Frontal cortex (tissue), 4 donors: ENCODE measurements at places on chromosomes 11 and 22.
A peak's percentile ranks its signal among the peaks of the same experiment; 100 is the strongest.

- DNase-seq: no peak
These were observed 61.9 kb downstream of the C11orf58 start for GRCh38 chr11:16800382-16800781.

DNA sequence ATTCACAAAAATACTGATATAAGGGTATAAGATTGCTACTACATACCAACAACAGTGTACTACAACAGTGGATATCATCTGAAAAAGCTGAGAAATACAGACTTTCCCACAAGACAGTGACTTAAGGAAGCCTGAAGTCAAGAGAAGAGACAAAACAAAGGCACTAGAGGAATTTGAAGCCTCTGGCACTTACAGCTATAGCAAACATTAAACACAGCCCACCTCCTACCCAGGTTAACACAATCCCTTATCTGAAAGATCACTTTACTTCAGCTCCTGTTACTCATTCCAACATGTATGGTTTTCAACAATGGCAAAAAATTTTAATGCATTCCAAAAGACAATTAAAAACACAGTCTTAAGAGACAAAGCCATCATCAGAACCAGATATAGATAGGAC, 388.5 kb downstream of the JRKL start:
- DNase-seq: no peak

- no peak for DNase-seq
These were observed 510 bp downstream of the PPME1 start for GRCh38 chr11:74171630-74171968.

DNA sequence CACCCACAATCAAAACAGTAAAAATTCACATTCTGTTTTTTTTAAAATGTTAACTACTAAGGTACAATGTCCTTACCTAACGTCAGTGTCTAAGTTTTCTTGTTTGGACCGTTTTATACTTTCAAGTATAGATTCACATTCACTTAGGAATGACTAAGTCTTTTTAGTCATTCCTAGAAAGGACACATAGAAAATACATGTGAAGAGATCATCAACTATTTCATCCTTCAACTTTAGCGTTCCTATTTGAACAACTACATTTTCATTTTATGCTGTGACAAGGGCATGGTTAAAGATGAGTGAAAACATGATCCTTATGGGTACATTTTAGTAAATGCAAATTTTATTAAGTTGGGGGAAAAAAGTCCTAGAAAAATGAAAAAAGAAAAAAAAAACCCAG, 62.8 kb downstream of the DDX10 start:
- DNase-seq: no peak

DNA sequence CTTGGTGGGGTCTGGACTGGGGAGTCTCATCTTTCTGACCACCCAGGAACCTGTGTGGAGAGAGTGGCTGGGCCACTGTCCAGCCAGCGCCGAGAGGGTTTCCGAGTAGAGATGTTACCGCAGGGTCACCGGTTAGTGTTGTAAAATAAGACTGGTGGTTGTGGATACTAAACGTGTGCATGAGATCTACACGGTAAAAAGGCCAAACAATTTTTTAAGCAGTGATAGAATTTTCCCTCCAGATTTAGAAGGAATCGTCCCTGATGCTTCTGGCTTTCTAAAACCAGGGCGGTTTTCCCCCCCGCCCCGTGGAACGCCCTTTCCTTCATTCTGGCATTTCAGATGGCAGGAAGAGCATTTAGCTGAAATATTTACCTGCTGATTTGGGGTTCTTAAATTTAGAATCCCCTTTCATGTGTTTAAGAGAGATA, 72.6 kb upstream of the PPARA start:
- no peak for DNase-seq

GRCh38 chr11:120425527-120425926, 86.0 kb upstream of the GRIK4 start:
- DNase-seq: no peak

DNA sequence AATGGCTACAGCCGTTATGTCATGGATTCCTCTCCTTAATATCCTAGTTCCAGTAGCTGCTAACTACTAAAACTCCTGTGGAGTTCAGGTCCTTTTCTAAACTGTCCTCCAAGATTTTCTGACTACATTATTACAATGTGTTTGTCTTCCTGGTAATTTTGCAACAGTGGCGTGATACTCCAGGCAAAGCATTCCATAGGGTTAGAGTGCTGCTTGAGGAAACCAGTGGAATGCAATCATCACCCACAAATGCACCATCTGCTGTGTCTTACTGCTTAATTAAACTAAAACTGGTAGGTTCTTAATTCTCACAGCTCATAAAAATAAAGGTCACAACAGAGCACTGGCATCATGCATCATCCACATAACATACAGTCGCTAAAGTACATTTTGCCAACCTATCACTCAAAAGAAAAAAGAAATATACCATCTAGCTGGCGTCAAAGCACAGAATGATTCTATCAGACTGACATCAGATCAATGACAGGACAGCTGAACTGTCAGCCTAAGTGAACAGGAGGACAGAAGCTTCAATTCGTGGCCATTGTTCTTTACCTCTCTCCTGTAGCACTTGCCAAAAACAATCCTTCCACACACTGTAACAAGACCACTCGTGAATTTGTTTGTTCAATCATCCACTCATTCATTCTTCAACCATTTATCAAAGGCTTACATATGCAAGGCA, 182.5 kb downstream of the CADM1 start:
- DNase-seq: no peak

GRCh38 chr11:60831501-60832079, 10.3 kb upstream of the CCDC86 start:
- no peak for DNase-seq

DNA sequence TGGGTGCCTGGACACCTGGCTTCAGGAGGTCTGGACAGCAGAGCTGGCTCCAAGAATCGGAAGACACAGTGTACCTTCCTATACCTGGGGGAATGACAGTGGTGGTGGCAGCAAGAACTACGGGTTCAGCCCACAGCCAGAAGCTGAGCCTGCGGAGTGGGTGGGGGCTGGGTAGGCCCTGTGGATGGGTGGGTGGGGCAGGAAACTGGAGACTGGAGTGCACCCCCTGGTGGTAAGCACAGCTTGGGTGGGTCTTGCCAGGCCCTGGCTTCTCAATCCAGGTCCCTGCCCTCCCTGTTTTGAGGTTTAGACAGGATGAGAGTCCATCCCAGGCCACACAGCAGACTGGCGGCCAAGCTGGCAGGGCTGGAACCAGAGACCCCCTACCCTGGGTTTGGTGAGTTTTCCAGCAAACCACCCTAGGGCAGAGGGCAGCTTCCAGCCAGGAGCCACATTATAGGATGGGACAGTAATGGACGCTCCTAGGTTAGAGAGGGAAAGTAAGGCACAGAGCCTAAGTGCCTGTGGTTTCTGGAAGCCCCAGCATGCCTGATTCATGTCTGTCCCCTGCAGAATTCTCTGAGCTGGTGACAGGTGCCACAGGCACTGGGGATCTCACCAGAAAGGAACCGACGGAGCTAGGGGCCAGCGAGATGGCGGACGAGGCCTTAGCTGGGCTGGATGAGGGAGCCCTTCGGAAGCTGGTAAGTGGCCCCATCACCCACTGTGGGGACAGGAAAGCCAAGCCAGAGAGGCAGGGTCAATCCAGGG, 1.7 kb downstream of the SMTN start:
- peak; percentile 37 for DNase-seq

DNA sequence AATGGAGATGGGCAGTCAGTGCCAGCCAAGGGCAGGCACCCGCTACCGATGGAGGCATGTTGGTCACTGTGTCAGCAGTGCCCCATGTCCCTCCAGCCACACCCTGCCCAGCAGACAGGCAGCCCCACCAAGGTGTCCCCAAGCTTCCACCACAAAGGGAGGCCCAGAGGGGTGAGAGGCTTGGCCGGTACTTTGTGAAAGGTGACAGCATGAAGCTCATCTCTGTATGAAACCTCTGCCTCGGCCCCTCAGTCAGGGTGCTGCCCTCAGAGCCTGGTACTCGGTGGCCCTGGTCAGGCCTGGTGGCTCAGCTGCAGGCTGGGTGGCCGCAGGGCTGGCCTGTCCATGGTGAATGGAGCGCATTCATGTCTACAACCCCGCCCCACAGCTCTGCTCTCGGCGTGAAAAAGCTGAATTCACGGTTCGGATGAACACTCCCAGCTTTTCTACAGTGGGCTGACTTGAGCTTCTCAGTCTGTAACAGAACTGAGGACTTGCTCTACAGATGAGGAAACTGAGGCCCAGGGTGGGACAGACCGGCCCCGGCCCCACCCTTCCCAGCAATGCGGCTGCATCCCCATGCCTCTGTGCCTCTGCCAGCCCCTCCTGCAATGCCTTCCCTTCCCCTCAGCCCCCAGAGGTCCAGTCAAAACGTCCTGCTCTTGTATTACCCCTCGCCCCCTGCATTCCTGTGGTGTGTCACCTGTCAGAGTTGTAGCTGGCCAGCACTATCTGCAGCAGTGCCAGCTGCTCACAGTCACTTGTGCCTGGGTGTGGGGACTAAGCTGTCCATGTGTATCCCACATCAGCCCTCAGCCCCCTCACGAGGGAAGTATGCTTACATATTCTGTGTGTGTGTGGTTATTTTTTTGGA, 27.7 kb downstream of the RSPH14 start:
- peak; percentile 49 for DNase-seq

- DNase-seq: peak; percentile 61
These were observed 8.1 kb downstream of the SCARF2 start for GRCh38 chr22:20429254-20430100.

DNA sequence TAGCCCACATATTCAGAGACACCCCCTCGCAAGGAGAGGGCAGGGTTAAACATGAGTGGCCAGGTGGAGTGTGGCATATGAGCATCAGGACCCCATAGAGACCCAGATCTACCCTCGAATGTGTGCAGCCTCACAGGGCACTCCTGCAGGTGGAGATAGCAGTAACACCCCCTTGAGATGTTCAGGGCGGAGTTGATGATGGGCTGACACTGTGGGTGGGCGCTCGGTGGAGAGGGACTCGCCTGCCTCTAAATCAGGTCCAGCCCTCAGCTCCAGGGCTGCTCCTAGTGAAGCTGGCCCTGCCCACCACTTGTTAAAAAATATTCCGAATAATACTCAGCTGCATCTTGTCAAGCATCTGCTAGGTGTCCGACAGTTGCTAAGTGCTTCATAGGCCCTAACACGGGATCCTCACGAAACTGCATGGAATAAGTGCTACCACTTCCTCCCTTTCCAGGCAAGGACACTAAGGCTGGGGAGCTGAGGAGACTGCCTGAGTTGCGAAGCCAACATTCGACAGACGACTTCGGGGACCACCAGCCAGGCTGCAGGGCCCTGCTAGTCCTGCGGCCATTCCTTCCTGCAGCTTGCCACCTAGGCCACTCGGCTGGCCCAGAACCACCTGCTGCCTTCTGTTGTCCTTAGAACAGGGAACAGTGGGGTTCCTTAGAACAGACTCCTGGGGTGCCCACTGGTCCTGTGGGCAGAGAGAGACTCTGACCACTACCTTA, 74.0 kb upstream of the WNT11 start:
- no peak for DNase-seq

- no peak for DNase-seq
These were observed 12.5 kb downstream of the RBM4 start for GRCh38 chr11:66651016-66651415.
